Non-pigmented ciliary epithelial cell (primary cell): ENCODE measurements at places on chromosomes 7 and 10.

DNA sequence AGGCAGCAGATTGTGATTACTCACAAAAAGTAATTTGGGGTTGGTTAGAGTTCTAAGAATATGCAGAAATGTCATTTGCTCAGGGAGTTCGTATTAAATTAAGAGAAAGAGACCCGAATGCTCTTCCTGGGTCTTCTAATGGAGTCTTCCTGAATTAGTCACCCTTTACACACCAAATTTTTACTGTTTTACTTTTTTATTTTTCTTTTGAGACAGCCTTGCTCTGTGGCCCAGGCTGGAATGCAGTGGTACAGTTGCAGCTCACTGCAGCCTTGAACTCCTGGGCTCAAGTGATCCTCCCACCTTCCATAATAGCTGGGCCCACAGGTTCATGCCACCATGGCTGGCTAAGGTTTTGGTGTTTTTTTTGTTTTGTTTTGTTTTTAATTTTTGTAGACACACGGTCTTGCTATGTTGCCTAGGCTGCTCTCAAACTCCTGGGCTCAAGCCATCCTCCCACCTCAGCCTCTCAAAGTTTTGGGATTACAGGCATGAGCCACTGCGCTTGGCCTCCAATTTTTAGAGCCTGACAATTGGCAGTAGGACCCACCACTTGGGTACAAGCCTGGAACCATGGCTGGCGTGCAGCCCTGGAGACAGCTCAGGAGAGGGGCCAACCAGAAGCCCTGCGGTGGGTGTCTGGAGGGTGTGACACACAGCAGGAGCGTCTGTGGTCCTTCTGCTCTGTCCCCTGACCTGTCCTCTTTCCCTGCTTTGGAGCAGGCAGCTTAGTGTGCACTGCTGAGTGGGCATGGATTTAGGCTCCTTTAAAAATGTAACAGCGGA lies 16.4 kb upstream of the BHLHA15 start:
- DNase-seq, result no peak

- DNase-seq, result no peak
Observed at GRCh38 chr7:107201795-107202450, 33.1 kb downstream of the HBP1 start.

GRCh38 chr10:129958629-129959543 lies 5.2 kb downstream of the EBF3 start:
- no peak for DNase-seq

DNA sequence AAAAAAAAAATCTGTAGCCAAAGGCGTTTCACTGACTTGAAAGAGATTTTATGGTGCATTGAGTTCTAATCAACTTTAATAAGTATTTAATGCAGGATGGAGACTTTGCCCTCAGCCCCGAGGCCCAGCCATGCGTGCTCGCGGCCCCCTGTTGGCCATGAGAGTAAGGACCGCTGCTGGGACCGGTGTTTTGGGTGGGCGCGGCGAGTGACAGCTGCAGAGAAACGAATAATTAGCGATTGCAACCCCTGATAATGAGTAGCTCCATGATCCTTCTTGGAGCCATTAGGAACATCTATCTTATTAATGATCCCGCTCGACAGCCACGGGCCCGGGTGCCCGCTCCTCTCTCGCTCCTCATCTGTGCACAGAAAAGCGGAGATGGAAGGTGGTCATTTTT lies 347.4 kb downstream of the RPS24 start:
- no peak for DNase-seq

GRCh38 chr7:151245360-151246101 lies 3.0 kb downstream of the SMARCD3 start:
- no peak for DNase-seq

GRCh38 chr7:38222481-38223096 lies 44.5 kb downstream of the STARD3NL start:
- DNase-seq, result no peak

DNA sequence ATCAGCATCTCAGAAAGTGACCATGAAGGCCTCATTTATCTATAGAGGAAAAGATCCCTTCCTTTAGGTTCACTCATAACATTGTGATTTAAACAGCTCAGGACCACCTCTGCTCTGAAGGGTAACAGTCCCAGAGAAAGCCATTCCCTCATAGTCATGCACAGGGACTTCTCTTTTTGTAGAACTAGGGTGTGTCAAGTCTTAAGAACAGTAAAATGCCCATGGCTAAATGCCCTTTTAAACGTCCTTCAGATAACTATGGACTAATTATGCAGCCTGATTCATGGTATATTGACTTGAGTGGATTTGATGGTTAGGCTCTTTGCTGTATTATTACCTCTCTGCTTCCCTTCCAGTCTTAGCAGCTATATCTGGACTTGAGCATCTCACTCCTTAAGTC lies 337.8 kb downstream of the SORCS1 start:
- no peak for DNase-seq
